ENCODE measurements at places on chromosomes 2 and 18.
A peak's percentile ranks its signal among the peaks of the same experiment; 100 is the strongest.

GRCh38 chr2:72789241-72789640 lies 36.6 kb downstream of the EXOC6B start:
- DNase-seq = no peak

GRCh38 chr2:100708333-100708732 lies 111.6 kb upstream of the NPAS2 start:
- DNase-seq = no peak

GRCh38 chr2:134773759-134774742 lies 55.3 kb upstream of the TMEM163 start:
- no peak for DNase-seq

DNA sequence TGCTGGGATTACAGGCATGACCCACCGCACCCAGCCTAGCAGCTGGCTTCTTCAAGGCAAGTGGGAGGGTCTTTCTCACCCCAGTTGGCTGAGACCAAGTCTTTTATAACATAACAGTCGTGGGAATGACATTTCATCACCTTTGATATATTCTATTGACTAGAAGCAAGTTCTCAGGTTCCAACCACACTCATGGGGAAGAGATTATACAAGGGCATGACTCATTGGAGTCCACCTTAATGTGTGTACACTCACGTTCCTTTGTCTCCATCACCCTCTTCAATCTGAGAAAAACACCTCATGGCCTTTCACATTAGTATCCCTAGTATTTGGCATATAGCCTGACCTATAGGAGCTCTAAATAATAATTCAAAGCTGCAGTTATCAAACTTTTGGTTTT lies 2.8 kb upstream of the BBS5 start:
- no peak for DNase-seq

DNA sequence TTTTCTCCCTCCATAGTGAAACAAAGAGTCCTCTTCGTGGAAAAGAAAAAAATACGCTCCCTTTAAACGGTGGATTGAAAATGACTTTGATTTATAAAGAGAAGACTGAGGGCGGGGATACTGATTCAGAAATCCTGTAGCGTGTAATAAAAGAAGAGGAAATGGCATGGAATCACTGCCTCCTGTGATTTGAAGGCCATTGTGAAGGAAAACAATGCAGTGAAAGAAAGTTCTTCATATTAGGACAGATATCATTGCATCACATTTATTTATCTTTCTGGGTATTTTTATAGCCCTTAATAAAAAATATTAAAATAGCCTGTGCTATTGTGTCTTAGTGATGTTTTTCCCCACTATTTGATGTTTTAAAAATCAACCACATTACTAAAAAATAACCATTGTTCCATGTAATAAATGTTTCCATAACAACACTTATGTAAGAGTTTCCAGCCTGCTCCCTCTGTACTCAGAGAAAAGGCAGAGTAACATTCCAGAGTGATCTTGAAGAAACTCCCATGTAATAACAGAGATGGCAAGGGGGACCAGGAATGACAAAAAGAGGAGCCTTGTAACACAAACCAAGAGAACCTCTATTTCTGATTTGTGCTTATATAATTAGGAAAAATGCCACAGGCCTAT lies 8.0 kb downstream of the MRPL33 start:
- DNase-seq = no peak

DNA sequence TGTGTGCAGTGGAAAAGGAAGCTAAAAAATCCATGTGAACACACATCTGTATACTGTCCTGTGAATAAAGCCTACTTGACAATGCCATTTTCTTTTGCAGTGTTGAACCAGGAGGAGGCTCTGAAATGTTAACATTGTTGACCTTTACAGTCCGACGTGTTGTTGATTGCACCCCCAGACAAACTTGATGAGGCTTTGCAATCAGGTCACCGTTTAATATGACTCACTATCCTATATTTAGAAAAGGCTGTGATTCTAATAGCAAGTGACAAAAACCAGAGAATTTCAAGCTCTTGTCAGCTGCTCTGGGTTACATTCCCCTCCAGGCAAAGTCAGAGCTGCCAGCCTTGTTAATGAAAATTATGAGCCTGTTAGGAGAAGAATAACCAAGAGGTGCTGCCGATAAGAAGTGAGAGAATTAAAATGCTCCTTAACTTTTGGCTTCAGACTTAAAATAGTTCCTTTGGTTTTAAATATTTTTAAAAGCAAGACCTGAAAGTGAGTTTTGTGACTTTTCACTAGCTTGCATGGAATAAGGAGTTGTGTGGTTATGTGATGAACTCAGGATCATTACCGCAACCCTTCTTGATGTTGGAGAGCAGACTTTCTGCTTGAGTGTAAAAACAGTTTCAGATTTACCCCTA lies 162.1 kb downstream of the QPCT start:
- DNase-seq = no peak

GRCh38 chr2:95076705-95077529 lies 44.7 kb downstream of the MRPS5 start:
- peak; percentile 78 for DNase-seq

All from AG08396 (cell line).